Caco-2 (cell line): ENCODE measurements at places on chromosomes 13 and 19.

DNA sequence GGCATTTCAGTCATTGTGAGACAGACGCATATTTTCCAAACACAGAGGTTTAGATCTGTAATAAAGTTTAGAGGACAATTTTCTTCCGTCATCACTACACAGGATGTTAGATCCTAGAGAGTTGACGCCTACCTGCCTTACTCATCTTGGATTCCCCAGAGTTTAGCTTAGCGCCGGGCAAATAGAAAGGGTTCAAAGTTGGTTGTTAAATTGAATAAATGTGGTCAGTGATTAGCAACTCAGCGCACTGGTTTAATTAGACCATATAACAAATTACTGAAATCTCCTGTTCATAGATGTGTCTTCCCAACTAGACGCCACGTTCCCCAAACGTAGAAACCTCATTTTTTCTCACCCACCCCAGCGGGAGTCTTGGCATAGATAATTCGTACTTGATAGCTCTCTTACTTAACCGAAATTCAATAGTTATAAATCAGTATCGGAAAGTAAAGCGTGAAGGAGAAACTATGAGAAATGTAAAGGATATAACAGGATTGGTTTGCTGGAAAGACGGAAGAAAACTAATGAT is 726 bp upstream of the UFM1 start:
- no peak for DNase-seq

GRCh38 chr13:108120302-108120701 is 95.0 kb downstream of the LIG4 start:
- DNase-seq = no peak

DNA sequence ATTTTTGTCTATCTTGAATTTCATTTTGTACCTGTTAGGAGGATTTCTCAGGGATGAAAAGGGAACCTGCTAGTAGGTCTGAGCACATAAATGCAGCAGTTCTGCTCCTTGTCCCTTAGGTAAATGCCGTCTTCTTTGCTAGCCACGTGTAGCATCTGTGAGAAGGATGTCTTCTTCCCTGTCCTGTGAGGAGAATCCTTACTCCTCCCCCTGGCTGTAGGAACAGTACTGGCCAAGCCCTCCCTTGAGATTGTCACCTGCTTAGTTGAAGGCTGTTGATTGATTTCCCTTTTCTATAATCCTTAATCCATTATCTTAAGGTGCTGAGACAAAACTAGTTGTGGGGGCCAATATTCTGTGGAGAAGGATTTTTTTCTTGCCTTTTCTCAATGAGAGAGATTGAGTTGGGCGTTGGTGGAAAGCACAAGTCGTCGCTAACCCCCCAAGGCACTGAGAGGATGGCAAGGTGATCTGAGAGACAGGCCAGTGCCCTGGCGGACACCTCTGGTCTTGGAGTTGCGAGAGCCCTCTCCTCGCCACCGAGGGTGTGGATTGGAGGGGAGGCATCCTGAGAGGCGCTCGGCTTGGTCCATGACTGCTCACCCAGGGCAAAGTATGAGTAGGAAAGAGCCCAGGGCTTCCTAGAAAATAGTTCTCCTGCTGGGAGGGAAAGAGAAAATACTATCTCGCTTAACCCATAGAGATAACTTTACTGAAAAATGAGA is 216.7 kb downstream of the ATP8A2 start:
- no peak for DNase-seq

GRCh38 chr13:85665286-85665685 is 133.9 kb downstream of the SLITRK6 start:
- no peak for DNase-seq

GRCh38 chr19:4345342-4346019 is 2.1 kb downstream of the MPND start:
- no peak for DNase-seq

DNA sequence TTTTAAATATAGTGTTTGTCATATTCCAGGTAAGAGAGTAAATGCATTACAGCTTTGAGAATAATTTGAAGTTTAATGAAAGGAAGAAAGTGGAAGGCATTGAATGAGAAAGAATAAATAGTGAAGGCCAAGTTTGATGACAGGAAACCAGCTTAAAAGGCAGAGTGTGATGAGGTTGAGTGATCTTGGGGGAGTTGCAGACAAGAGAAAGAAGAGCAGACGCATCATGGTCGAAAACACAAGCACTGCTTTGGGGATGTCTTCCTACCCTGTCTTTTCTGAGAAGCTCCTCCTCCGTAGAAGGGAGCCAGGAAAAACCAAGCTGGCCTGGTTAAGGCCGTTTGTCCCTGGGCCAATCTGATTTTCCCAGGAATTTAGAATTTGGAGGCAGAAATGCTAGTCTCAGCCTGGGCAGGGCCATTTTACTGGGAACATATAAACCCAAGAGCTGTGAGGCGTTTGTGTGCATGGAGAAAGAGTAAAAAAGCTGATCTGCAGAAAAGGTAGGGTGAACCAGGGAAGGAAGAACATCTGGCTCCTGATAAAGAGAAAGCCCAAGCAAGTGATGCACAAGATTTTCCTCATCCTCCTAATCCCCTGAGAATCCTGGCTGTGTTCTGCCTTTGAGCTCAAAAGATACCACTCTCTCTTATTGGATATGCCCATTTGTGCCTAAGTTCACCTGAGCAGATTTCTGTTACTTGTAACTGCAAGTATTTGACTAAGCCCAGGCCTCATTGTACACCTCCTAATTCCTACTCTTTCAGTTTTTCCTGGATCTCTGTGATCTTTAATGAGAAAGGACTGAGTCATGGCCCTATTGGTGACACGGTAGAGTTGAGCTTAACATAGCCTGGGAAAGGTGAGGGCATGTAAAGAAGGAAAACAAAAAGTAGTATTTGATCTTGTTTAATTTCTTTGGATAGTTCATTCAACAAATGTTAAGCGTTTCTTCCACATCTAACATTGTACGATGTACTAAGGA is 80.0 kb downstream of the WDFY2 start:
- no peak for DNase-seq

DNA sequence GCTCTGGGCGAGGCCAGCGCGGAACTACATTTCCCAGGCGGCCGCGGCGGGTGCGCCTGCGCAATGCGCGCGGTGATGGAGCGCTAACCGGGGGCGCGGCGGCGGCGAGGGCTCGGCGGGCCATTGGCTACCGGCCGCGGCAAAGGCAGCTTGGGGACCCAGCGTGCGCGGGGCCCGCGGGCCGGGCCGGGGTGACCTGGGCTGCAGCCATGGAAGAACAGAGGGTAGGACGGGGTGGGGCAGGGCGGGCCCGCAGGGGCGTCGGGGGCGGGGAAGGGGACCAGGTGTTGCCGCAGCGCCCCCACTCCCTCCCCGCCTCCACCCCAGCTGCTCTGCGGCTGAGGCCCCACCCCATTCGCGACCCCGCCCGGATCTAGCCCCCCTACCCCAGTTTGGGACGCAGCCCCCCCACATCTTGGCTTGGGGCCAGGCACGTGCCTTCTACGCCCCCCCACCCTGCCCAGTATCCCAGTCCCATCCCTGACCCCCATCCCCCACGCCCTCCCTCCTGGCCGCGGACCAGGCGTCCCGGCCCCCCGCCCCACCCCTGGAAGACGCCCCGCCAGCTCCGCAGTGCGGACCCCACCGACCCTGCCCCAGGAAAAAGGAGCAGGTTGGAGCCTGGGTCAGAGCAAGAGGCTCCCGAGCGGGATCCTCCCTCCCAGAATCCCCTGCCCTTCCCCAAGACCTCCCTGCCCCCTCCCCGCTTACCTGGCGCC is at the start of gene FSD1:
Gene FSD1 (plus strand): TSS at position 61 of the 719 bp plus-strand sequence. CDS start 149 bp downstream, at position 210.
- DNase-seq = peak; percentile 73

GRCh38 chr13:43266936-43267615 is 243.7 kb downstream of the DNAJC15 start:
- DNase-seq = no peak

GRCh38 chr19:2276429-2276986 is 5.5 kb downstream of the PEAK3 start:
- DNase-seq = no peak

DNA sequence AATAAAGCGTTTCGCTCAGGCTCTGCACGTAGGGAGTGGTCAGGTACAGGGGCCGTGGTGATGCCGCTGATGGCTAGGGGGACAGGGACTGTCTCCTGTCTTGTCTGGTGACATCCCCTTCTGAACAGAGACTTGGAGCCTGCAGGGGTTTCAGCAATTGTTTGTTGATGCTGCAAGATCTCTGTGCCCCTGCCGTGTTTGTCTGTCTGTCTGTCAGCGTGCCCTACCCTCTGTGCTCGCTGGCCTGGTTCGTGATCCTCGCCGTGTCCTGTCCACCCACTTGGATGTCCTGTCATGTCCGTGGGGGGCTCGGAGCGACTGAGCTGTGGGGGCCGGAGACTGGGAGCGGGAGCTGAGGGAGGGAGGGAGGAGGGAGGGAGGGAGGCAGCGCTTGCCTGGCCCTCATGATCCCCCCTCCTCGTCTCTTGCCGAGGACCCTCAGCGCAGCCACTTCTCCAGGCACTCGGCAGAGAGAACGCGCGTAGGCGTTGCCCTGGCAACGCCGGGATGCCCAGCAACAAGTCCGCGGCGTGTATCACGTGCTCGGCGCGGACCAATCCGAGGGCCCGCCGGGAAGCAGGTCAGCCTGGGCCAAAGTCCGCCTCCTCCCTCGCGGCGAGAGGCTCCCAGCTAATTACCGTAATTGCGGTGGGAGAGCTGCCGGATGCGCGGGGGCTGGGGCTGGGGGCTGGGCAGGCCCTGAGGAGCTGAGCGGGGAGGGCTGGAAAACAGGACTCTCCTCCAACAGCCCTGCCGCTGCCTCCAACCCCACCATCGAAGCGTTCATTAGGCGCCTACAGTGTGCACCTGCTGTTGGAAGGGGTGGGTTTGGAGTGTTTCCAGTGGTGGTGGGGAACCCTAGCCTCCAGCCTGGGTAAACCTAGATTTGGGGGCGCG is 31.9 kb upstream of the FEM1A start:
- peak; percentile 94 for DNase-seq

GRCh38 chr13:52004511-52005170 is 6.6 kb downstream of the ATP7B start:
- no peak for DNase-seq

DNA sequence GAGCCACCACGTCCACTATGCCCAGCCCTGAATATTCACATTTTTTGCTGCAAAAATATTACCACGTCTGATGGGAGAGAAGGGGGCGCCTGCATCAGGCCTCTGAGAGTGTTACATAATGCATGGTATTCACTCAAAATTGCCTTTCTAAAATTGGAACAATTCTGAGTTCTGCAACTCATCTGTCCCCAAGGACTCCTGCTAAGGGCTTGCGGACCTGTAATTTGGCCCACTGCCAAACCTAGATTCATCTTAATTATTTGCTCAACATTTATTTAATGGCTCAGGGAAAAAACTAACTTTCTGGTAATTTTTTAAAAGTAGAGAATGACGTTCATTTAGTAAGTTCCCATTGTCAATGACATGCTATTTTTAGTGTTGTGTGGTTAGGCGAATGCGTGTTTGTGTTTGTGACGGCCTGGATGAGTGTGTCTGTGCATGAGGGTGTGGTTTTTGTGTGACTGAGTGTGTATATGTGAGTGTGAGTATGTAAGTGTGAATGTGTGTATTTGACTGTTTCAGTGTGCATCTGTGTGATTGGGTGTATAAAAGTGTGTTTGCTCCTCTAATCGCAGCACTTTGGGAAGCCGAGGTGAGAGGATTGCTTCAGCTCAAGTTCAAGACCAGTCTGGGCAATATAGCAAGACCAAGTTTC is 8.8 kb downstream of the INAFM1 start:
- DNase-seq = no peak

- DNase-seq = no peak
Observed at GRCh38 chr19:39692166-39692565, 12.1 kb upstream of the LGALS14 start.

- peak; percentile 12 for DNase-seq
Observed at GRCh38 chr13:94119360-94119936, 360.0 kb downstream of the DCT start.

DNA sequence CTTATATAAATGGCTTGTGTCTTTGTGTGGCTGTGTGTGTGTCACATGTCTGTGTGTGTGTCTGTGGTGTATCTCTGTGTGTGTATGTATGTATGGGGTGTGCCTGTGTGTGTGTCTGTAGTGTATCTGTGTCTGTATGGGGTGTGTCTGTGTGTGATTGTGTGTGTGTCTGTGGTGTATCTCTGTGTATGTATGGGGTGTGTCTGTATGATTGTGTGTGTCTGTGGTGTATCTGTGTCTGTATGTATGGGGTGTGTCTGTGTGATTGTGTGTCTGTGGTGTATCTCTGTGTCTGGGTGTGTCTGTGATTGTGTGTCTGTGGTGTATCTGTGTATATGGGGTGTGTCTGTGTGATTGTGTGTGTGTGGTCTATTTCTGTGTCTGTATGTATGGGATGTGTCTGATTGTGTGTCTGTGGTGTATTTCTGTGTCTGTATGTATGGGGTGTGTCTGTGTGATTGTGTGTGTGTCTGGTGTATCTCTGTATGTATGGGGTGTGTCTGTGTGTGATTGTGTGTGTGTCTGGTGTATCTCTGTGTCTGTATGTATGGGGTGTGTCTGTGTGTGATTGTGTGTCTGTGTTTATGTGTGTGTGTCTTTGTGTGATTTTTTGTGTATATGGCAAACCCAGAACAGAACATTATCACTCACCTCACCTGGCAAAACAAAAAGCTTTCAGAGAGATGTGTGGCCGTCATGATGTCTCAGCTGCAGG is 56.1 kb upstream of the MCF2L start:
- DNase-seq = no peak

DNA sequence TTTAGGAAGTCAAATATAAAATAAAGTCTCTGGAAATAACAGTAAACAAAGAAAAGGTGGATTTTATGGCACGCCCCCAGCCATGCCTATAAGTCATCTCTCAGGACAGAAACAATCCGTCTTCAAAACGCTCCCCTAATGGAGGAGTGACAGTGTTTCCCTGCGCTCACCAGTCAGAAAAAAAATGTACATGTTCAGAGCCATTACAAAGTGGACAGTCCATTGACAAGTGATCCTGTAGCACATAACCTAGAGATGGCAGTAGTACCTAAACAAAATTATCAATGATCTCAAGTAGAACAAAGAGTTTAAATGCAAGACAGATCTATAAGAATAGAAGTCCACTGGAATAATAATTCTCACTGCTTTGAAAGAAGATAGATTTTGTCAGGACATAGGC is 891.7 kb upstream of the MIR17HG start:
- peak; percentile 15 for DNase-seq

DNA sequence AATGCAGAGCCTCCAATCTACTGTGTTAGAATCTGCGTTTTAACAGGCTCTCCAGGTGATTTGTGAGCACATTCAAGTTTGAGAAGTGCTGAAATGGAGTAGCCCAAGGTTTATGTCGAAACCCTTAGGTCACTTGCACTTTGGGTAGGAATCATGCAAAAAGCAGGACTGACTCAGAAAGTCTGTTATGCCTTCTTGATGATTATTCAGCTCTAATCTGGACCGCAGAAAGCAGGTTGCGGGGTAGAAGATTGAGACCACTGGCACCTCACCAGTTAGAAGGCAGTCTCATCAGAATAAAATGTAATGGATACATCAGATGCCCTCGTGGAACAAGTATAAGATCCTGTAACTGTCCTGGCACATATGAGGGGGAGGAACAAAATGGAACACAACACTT is 326.3 kb downstream of the DCLK1 start:
- no peak for DNase-seq

- no peak for DNase-seq
Observed at GRCh38 chr13:24112791-24113190, 47.7 kb upstream of the SPATA13 start.

- DNase-seq = no peak
Observed at GRCh38 chr13:62122434-62122833, 706.8 kb upstream of the PCDH20 start.
